ENCODE measurements at places on chromosomes 1 and 21.

DNA sequence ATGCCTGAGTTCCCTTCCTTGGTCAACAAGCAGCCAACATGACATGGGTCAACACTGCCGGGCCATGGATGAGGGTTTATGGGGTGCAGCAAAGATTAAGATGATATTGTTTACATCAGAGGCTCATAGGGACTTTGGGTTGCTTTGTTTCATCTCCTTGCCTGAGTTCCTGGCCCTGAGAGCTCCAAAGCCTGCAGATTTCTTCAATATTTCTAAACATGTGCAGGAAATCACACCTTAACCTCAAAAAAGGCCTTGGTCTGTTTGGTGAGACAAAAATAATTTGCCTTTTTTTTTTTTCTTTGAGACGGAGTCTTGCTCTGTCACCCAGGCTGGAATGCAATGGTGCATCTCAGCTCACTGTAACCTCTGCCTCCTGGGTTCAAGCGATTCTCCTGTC is 876 bp downstream of the SLAMF8 start:
- no peak for DNase-seq

DNA sequence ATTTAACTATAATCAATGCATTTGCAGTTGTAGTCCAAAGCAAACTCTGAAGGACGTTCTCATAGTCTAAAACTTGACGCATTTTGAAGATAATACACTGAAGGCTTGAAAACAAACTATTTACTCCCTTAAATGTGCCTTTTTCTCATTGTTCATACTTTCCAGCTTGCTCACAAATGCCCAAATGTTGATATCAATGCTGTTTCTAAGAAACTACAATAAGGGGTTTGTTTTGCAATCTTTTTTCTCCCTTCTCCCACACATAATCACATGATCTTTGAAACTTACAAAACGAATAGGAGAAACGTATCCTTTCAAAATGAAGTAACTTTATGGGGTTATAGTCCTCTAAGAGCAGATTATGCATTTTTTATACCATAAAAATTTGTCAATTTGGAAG is 508.7 kb downstream of the DPYD start:
- DNase-seq: no peak

DNA sequence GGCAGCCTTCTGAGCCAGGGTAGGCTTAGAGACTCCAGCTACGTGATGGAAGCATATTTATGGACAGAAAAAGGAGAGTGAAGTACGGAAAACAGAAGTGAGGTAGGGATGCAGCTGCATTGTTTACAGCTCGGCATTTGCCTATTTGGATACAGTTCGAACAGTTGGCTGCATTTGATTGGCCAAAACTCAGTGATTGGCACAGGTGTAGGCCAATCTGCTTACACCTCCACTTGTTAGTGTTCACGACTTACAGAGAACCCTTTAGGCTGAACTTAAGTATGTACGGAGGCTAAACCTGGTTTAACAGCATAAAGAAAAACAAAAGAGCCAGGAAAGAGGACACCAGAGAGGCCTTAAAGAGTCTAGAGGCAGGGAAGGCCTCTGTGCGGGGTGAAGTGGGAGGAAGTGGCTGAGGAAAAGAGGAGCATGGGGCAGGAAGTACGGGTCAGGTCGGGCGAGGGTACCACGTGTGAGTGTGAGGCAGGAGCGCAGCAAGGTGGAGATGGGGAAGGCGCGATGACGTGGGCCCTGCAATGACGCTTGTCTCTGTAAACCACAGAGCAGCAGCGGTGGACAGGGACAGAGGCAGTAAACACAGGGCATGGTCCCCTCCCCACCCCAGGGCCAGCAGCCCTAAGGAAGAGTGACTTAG is 32.0 kb downstream of the RSPH1 start:
- peak; percentile 75 for DNase-seq

GRCh38 chr1:9075022-9075421 is 5.6 kb upstream of the SLC2A5 start:
- no peak for DNase-seq

DNA sequence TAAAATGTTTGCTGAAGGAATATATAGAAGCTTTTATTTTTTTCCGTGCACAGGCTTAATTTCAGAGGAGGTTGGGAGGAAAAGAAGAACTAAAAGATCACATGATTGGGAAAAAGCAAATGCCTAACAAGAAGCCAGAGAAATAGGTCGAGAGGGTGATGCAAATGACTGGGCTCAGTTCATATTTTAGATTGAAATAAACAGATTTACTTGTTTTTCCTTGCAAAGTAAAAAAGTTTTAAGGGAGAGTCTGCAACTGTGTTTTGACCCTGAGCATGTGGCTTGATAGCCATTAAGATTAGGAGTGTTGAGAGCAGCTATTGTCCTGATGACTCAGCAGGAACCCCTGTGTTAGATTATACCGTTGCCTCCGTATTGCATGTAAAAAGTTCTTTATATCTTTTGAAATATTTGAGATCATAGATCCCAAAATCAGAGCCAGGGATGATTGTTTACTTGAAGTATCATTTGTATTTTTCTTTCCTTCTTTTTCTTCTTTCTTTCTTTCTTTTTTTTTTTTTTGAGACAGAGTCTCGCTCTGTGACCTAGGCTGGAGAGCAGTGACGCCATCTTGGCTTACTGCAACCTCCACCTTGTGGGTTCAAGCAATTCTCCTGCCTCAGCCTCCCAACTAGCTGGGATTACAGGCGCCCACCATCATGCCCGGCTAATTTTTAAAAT is 20.2 kb downstream of the CLIC4 start:
- DNase-seq: no peak

GRCh38 chr21:25885405-25885804 is 150.6 kb downstream of the GABPA start:
- DNase-seq: no peak

DNA sequence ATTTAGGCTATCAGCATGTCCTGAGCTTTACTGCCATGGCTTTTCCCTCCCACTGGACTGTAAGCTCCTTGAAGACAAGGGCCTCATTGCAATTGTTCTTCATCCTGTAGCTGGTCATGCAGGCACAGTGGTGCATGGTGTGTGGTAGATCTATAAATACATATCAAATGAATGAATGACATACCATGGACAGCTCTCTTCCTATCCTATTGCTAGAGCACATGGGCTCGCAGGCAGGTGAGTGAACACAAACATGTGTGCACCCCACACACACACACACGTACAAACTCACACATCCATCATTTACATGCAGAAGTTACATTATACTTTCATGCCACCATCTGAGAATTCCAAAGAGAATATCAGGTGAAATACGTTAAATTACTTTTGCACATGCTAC is 172.9 kb upstream of the RUNX1 start:
- no peak for DNase-seq

DNA sequence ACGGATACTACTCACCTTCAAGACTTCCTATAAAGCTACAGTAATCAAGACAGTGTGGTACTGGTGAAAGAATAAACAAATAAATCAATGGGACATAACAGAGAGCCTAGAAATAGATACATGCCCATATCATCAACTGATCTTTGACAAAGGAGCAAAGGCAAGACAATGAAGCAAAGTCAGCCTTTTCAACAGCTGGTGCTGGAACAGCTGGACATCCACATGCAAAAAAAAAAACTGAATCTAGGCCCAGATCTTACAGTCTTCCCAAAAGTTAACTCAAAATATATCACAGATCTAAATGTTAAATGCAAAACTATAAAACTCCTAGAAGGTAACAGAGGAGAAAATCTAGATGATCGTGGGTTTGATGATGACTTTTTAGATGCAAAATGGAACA is 170.3 kb downstream of the MIS18A start:
- DNase-seq: no peak

DNA sequence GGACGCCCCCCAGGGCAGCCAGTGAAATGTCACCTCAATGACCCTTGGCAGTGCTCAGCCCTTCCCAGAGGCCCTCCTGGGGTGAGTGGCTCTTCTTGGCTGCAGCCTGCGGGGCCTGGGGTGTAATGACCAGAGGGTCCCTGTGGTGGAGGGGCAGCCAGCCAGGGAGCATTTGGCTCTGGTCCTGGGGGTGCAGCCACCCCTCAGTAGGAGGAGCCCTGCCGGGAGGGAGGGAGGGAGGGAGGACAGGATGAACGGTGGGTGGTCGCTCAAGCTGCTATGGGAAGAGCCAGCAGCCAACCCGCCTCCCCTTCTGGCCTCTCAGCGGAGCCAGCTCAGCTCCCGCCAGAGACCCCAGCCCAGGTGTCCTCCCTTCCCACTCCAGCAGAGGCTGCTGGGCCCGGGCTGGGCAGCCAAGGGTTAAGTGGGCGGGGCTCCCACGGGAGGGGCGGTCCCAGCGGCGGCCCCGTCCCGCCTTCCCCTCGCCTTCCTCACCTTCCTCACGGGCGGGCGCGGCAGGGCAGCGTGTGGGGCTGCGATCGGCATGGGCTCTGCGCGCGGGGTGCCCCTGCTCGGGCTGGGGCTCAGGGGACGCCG is 9.0 kb upstream of the PLCH2 start:
- DNase-seq: peak; percentile 47

DNA sequence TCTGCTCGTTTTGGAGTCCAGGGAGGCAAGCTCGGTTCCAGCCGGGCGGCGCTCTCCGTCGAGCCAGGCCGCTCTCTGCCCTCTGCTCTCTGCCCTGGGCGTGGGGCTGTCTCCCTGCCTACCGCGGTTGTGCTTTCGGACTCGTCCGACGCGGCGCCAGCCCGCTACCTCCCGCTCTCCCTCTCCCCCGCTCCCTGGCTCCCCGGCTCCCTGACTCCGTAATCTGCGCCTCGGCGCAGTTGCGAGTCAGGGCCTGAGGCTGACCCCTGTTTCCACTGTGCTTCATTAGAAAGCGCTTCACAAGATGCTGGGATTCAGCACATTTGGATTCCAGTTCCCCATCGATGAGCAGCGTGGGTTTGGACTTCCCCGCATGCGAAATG is 2.2 kb downstream of the SOX13 start:
- DNase-seq: no peak

DNA sequence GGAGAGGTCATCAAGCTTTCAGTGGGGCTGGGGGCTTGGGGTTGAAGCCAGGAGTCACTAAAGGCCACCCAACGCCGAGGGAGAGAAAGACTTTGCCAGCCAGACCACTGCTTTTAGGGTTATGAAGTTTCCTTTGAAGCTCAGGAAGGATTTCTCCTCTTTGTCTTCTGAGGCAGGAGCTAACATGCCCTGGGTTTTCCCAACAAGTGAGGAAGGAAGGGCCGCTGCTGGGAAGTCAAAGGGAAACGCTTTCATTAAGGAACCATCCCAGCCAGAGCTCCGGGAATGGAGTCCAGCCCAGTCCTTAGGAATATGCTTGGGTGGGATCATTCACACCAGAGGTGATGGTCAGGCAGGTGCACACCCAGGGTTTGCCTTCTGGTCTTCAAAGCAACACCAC is 436.9 kb downstream of the PRDM2 start:
- no peak for DNase-seq

GRCh38 chr1:28602536-28603439 is 10.7 kb downstream of the RAB42 start:
- no peak for DNase-seq

DNA sequence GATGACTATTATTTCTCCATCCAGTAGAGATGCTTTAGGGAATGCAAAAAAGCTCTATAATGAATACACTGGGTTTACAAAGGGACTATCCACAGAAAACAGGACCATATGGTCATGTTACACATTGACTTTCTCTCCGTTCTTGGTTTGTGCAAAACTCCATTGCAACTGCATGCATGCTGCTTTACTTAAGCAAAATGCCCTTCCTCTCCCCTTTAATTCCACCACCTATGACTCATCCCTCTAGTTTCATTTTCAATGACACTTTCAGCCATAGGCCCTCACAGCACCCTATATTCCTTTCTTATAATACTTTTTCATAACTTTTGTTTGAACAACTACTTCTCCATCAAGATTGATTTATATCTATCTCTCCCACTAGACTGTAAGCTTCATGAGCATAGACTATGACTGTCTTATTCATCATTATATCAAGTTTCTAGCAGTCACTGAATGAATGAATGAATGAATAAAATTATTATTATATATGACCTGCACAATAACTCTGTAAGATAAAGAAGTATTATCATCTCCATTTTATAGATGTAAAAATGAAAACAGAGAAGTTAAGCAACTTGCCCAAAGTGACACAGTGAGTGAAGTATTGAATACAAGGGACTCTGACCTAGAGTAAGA is 248.9 kb downstream of the PLPP3 start:
- no peak for DNase-seq

DNA sequence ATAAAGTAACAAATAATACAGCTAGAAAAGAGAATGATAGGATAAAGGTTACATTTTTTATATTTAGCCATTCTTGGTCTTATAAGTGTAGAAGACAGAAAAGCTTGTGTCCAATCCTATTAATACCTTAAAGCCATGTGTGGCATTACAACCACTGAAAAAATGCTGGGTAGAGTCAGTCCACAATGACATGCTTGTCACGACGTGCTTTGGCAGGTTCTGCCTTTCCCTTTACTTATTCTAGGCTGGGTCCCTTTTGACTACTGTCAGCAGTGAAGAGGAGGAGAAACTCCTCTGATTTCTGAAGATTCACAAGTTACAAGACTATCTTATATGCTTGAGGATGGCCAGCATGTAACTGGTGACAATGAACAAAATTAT is 14.6 kb upstream of the AIM2 start:
- DNase-seq: no peak

- no peak for DNase-seq
These were observed 197.5 kb upstream of the ST6GALNAC5 start for GRCh38 chr1:76669624-76670315.

- no peak for DNase-seq
These were observed 109.9 kb downstream of the GALNT2 start for GRCh38 chr1:230176871-230177411.

DNA sequence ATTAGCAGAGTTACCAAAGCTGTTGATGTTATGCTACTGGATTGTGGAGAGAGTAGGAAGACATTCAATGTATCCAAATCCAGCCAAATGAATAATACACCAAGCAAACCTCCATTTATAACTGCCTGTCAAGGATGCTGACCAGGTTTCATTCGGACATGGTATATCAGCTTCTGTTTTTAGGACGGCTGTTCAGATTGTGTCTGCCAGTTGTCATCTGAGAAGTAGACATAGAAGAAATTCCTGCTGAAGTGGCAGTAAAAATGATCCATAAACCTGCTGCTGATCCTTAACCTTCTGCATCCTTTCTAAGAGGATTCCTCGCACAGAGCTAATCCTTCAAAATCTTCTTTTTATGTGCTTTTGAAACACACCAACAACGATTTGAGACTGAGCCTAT is 663.6 kb upstream of the PLXNA2 start:
- DNase-seq: no peak

GRCh38 chr1:170871868-170872267 is 63.5 kb upstream of the MROH9 start:
- DNase-seq: no peak

DNA sequence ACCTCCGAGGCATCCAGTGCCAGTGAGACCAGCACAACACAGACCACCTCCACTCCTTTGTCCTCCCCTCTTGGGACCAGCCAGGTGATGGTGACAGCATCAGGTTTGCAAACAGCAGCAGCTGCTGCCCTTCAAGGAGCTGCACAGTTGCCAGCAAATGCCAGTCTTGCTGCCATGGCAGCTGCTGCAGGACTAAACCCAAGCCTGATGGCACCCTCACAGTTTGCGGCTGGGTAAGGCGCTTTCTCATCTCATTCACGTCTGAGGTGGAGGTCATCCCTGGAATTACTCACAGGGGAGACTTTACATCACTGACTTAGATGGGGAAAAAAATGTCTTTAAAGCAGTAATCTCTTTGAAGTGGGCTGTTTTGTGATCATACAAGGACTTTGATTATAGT is 106.3 kb downstream of the CD247 start:
- no peak for DNase-seq

- DNase-seq: no peak
These were observed 48.6 kb upstream of the CACHD1 start for GRCh38 chr1:64421377-64421776.

GRCh38 chr21:31988492-31989290 is 115.9 kb downstream of the HUNK start:
- DNase-seq: no peak
